ENCODE measurements at places on chromosomes 3 and 15.

DNA sequence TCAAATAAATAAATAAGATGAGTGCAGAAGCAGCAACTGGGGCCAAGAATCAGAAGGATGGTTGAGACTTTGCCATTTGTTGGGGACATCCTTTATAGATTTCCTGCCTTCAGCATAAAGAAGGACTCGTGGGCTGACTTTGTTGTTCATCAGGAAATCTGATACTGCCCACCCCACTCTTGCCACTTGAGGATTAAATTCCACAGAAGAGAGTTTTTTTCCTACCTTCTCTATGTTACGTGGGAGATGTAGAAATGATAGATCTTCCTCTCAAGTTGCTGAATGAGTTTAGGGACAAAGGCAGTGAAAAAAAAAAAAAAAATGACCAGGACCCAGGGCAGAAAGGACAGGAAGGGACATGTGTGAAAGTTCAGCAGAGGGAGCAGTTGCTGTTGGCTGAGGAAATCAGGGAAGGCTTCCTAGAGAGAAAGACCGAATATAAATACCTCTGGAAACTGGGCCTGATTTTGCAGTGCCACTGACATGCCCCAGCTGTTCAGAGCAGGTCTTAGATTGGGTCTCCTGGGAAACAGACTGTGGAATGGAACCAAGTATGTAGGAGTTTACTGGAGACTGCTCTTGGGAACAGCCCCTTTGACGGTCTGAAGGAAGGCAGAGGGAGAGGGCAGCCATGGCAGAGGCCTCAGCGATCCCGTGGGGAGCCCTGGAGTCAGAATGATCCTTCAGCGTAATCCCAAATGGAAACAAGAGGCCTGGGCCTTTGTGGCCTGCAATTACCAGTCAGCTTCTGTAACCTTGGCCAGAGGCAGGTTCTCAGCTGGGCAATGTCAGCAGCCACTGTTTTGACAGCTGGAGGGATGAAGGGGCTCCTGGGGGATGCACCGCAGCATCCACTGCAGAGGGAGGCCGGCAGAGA, 50.9 kb downstream of the C3orf20 start:
- DNase-seq = no peak

DNA sequence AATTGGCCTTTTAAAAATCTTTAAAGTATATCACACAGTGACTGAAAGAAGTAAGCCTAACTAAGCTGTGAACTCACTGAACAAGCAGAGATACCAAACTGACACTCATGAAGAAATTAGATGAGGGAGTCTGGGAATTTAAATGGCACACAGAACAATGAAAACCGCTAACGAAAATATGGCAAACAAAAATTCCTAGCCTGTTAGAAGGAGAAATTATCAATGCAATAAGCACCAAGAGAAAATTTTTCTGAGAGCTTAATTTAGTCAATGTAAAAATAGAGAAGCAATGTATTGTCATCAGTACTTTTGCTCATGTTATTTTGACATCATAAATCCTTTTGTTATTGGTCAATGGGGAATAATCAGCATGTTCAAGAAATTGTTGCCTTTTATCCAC, 291.1 kb upstream of the PDZRN3 start:
- DNase-seq = no peak

DNA sequence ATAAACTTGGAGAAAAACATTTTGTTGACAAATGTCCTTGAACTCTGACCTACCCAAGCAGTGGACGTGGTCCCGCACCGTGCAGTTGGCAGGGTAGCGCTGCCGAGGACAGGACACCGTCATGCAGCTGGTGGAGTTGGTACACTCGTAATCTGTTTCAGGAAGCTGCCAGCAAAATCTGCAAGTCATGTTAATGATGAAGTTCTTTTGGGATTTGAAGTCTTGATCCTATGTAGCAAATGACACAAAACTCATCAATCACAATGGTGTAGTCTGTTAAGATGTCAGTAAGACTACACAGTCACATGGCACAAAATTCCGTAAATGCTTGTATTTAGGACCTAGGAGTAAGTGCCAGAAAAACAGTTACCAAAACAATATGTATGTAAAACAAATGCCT, 5.5 kb downstream of the TM2D3 start:
- no peak for DNase-seq

DNA sequence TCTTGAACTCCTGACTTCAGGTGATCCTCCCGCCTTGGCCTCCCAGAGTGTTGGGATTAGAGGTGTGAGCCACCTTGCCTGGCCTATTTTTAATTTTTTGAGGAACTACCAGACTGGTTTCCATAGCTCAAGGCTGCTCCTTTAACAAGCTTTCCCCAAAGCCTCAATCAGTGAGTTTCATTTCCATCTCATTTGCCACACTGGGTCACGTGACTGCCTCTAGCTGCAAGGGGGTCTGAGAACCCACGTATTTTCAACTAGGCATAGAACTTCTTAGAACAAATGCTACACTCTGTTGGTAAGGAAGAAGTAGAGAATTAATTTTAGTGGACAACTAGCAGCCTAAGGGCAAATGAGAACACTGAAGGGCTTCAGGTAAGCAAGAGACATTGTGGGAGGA, 3.1 kb upstream of the CD276 start:
- no peak for DNase-seq

DNA sequence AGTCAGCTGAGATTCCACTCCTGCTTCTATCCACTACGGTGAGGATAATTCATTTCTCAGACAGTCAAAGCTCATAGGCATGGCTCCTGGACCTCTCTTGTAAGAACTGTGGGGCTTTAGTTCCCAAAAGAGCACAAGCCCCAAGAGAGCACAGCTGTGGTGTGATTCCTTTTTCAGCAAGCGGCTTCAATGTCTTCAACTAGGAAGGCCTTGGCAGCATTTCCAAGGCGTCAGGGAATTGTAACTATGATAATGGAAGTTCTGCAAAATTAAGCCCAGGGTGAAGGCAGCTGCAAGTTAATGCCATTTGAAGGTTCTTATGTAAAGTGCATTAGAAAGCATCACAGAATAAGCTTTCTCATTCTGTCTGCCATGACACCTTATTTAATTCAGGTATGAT, 657.1 kb downstream of the GRM7 start:
- DNase-seq = no peak

GRCh38 chr3:173676094-173676493, 278.6 kb downstream of the NLGN1 start:
- DNase-seq = no peak

GRCh38 chr15:70100474-70101341, 3.0 kb upstream of the TLE3 start:
- DNase-seq = peak; percentile 59

GRCh38 chr15:92149465-92149864, 244.2 kb upstream of the ST8SIA2 start:
- DNase-seq = no peak

DNA sequence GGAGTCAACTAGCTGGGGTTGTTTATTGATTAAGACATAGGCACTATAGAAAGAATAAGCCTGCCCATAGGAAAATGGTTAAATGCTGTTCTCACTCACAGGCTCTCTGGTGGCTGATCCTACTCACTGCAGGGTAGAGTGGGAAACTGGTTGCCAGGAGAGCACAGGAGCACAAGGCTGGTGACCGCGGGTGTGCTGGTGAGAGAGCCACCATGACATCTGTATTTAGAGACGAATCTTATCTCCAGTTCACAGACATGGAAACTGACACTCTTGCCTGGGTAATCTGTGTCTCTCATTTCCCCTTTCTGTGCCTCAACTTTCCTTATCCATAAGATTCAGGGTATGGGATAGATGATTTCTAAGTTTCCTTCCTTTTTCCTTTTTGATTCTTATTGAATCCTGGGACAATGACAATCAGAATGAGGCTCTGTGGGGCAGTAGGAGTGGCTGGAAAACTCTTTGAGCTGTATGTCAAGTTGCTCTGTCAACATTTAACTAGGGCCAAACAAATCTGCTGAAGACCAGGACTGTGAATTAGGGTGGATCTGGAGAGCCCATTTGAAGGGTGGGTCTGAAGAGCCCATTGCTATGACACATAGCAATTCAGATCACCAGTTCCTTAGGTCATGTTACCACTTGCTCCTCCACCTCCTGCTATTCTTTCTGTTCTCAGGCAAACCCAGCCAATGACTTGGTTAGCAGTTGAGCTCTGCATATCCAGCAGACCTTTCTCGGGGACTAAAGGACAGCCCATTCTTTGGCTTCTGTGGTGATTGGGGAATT, 286.1 kb upstream of the TBL1XR1 start:
- no peak for DNase-seq

- peak; percentile 98 for DNase-seq
Observed at GRCh38 chr3:172317984-172318383, 130.3 kb downstream of the GHSR start.

DNA sequence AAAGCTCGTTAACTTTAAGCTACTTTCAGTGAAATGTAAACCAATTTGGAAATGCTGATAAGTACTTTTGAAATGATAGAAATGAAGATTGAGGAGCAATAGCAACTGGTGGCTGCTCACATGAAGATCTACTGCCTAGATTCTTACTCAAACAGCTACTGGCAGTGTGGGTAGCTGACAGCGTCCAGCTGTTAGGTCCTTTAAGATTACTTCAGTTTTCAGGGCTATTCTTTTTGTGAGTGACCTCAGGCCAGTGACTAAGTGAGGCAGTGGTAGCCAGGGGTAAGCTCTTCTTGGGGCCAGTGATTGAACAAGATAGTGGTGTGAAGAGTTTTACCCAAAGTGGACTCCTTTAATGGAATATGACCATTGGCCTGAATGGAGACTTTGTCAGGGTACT, 41.3 kb downstream of the NECTIN3 start:
- DNase-seq = no peak

- DNase-seq = peak; percentile 39
Observed at GRCh38 chr15:29736012-29736743, 86.1 kb downstream of the TJP1 start.

- DNase-seq = peak; percentile 79
Observed at GRCh38 chr3:8441969-8442559, 59.6 kb upstream of the LMCD1 start.

GRCh38 chr3:156176048-156176447, 55.7 kb downstream of the KCNAB1 start:
- no peak for DNase-seq

- no peak for DNase-seq
Observed at GRCh38 chr3:15452961-15453360, 25.6 kb downstream of the EAF1 start.

GRCh38 chr3:46065294-46065705, 38.0 kb upstream of the XCR1 start:
- DNase-seq = peak; percentile 43

GRCh38 chr3:167626490-167626889, 27.3 kb downstream of the WDR49 start:
- DNase-seq = peak; percentile 6

- no peak for DNase-seq
Observed at GRCh38 chr15:90153658-90154057, 47.5 kb upstream of the SEMA4B start.

DNA sequence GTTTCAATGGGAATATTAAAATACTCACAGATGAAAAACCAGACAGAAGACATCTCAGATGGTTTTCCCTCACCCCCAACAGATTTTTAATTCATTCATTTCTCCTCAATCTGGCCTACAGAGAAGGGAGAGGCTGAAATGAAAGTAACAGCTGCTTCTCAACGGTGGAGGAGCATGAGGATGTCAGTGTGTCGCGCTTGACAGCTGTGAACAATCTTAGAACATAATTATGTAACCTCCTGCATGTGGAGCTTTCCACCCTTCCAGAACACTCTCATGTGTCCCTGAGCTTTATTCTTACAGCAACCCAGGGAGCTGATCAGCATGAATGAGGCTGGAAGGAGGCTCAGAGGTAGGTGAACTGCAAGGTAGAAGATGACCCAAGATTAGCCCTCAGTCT, 52.7 kb downstream of the MB21D2 start:
- no peak for DNase-seq

- no peak for DNase-seq
Observed at GRCh38 chr3:151709847-151710246, 23.9 kb upstream of the AADACL2 start.

DNA sequence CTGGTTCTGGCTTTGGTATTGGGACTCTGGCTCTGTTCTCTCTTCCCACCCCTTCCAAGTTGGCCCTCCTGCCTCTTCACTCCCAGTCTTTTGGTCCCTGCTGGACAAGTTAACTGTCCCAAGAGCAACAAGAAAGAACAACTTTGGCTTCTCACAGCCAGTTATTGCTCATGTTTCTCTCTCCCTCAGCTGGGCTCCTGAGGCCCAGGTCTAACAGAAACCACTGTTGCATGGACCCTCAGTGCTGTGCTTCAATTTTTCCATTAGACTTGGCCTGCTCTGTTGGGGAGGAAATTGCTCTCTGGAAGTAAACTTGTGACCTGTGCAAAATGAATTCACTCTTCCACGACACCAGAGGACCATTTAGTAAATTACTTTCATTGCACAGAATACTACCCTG, 64.5 kb downstream of the CHST2 start:
- DNase-seq = peak; percentile 15

- DNase-seq = peak; percentile 59
Observed at GRCh38 chr3:172320468-172320867, 127.8 kb downstream of the GHSR start.

GRCh38 chr15:69979262-69979661, 118.5 kb downstream of the TLE3 start:
- peak; percentile 24 for DNase-seq

DNA sequence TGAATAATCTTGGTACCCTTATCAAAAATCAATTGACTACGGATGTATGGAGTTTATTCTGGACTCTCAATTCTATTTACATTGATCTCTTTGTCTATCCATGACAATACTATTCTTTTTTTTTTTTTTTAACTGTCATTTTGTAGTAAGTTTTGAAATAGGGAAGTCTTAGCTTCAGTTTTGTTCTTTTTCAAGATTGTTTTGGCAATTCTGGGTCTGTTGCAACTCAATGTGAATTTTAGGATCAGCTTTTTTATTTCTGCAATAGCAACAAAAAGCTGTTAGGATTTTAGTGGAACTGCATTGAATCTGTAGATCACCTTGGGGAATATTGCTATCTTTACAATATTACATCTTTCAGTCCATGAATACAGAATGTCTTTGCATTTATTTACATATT, 21.4 kb downstream of the BTLA start:
- DNase-seq = no peak

- DNase-seq = peak; percentile 59
Observed at GRCh38 chr15:55694652-55695150, 48.3 kb downstream of the PRTG start.

- DNase-seq = no peak
Observed at GRCh38 chr3:189516039-189516438, 115.2 kb upstream of the TP63 start.

- no peak for DNase-seq
Observed at GRCh38 chr3:58624550-58624949, 42.0 kb downstream of the FAM3D start.

Data from renal cortical epithelial cell (primary cell).